Calu3 (cell line): ENCODE measurements at places on chromosomes 13 and 19.

- peak; percentile 42 for DNase-seq
These were observed 3.0 kb upstream of the CEACAM1 start for GRCh38 chr19:42531313-42531712.

GRCh38 chr19:18603255-18603957 is 3.2 kb downstream of the CRLF1 start:
- no peak for DNase-seq

DNA sequence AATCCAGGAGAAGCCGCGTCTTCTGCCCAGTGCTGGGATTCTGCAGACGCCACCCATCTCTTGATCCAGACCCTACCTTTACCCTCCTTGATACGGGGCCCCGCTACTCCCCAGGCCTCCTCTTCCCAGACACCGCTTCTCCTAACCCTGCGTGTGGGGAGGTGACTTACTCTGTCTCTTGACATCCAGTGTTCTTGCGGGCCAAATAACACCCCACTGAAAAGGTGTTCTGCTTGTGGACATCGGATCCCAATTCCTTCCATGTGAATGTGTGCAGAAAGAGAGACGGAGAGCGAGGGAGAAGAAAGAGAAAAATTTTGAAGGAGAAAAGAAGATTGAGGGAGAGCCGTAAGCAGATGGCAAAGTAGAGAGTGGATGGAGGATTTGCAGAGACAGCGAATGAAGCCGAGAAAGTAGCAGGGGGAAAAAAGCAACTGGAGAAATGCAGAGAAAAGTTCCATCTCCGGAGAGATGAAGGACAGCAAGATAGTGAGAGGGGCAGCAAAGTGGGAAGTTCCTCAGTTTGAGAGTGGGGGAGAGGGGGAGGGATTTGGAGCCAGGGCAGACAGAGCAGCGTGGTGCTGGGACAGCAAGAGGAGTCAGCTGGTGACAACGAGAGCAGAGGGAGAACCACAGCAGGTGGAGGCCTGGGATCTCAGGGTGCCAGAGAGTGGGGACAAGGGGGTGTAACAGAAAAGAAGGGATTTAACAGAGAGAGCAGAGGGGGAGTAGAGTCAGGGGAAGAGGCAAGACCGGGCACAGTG is 814 bp downstream of the ZNF480 start:
- no peak for DNase-seq

GRCh38 chr13:94968757-94969086 is 256.4 kb upstream of the SOX21 start:
- no peak for DNase-seq

DNA sequence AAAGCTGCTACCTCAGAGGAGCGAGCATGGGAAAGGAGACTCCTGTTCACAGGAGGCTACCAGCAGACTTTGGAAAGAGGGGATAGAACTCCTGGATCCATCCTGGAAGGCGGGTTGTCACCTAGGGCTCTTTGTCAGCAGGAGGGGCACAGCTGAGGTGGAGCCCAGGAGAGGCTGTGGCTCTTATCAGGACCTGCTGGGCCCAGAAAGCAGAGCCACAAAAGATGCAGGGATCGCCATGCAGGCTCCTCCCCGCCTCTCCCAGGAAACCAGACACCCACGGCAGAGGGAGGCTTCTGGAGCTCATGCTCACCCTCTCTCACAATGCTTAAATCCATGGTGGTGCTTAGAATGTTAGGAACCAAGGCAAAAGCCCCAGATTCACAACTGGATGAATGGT is 994.2 kb downstream of the UQCRFS1 start:
- no peak for DNase-seq

DNA sequence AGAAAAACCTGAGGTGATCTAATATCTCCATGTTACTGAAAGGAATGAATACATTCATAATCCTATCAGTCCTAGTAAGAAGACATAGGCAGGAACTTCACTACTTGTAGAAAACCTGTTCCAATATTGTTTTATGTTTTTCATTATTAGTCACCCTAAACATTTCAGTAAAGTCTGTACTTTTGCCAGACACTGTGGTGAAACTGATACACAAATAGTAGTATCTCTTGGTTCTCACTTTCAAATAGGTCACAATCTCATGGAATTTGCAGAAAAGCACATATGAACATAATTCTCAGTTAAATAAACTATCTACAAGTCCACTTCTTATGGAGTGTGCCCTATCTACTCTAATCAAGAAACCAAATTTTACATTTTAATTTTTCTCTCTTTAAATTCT is 88.3 kb upstream of the PCDH9 start:
- DNase-seq, result no peak

DNA sequence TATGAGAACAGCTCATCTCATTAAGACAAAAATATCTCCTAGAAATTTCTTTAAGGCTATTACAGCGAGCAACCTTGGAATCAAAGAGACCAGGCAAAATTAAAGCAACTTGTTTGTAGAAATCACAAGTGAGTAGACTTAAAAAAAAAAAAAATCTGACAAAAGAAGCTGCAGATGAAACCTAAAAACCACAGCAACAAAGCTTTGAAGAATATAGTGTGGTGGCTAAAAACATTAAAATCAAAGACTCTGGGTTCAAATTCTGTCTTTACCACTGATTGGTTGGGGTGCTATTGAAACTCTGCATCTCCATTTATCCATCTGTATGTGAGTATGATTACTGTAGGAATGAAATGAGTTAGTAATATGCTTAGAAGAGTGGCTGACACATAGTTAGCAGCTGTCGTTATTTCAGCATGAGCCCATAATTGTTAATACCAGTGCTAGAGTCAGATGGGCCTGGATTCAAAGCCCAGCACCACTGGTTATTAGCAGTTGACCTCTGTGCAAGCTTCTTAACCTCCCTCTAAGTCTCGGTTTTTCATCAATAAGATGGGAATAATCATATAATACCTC is 157.6 kb downstream of the FOXO1 start:
- no peak for DNase-seq

DNA sequence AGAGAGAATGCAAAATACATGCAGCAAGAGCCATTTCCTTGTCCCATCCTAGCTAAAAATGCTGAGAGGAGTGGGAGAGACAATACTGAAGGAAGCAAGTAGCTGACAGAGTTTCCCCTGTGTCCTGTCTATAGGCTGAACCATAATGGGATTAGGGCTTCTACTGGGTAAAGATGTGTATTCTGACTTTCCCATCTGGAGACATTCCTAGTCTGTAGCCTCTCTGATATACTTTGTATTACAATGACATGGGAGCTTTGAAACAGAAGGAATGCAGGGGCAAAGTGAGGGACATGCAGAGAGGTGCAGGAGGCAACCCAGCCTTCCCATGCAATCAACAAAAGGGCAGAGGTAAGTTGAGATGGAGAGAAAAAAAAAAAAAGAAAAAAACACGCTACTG is 10.5 kb upstream of the GPC6 start:
- no peak for DNase-seq

DNA sequence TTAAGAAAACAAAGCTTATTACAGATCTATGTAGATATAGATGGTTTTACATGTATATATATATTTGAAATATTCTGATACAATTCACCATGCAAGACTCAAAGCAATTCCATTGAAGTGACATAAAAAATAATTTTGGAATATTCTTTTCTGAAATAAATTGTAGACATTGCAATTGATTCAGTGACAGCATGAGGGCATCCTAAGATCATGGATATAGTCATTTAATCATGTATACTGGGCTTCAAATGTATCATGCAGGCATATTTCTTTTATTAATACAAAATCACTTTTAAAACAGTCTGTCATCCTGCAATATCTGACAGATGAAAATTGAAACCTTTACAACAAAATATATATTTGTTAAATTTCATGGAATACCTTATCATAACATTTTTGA is 286.7 kb upstream of the SLITRK6 start:
- DNase-seq, result no peak

DNA sequence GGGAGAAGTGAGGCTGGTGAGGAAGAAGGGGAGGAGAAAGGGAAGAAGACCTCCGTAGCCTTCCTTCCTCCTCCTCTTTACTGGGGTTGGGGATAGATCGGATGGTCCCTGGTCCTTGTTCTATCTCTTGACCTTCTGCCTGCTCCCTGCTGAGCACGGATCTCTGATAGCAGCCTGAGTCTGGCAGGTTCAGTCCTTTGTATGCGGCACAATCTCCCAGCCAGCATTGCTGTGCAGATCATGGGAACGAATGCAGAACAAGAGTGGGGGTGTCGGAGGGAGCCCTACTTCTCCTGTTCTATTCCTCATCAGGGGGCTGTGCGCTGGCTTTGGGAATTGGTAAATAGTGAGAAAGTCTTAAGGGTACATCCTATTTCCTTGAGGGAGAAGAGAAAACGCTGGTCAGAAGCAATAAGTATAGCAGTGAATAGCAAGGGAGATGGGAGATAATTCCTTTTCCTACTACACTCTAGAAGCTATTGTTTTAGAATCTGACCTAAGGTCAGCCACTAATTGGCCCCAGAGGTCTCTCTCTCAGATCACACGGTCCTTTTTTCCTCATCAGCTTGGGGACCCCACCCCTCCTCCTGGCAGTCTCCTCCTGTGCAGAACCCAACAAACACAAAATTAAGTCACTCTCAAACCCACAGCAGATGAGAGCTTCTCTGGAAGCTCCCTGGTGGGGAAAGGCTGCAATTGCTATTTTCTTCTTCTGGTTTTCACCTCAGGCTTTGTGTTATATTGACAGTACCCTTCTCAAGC is 41.0 kb downstream of the KL start:
- no peak for DNase-seq

- no peak for DNase-seq
These were observed 28.0 kb downstream of the RXFP2 start for GRCh38 chr13:31767175-31767900.

DNA sequence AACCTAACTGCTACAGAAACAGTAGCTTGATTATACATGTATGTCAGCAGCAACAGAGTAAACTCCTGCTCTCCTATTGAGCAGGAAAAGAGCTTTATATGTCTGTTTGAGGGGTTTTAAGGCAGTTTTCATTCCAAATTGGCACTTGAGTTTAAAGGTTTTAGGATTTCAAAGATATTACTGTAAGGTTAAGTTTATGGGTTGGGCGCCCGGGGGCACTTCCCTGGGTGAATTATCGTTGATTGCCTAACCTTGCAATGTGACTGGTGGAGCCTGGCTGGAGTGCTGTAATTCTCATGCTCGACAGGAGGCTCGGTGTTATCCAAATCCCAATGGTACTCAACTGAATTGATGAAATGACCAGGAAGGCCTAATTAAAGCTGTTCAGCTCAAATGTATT is 1586.1 kb downstream of the OLFM4 start:
- DNase-seq, result no peak

- peak; percentile 71 for DNase-seq
These were observed at the start of gene FBXO17 for GRCh38 chr19:38975214-38975860. Gene FBXO17, minus strand, starts transcription at chr19:38975742. Its CDS starts 25,423 bp downstream, at chr19:38950319.

GRCh38 chr13:46641274-46642081 is 88.5 kb downstream of the LRCH1 start:
- DNase-seq, result no peak

DNA sequence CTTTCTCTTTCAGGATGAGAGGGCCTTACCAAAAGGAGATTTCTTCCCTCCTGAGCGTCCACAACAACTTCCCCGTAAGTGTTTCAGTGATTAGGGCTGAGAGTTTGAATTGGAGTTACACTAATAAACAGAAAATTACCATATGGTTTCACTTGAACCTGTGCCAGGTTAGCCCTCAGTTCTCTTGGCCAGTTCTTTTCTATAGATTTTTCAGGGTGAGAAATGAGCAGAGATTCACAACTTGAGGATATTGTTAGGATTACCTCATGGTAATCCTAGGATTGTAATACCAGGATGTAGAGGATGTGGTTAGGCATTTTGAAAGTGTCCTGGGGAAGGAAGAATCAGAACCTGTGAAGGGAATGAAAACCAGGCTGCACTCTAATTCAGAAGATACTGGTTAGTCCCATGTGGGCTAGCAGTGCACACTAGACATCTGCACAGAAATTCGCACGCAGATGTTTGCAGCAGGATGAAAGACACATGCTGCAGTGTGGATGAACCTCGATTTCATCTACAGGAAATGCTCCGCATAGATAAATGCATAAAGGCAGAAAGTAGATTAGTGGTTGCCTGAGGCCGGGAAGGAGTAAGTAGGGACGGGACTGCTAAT is 24.1 kb downstream of the HNRNPM start:
- DNase-seq, result no peak

GRCh38 chr13:46340011-46340410 is 47.0 kb downstream of the RUBCNL start:
- DNase-seq, result no peak
